Neural crest cell (in vitro differentiated cells): ENCODE measurements at places on chromosomes 2 and 18. TPM values are rescaled to one million over a fixed set of nuclear protein-coding genes. Genes with fewer than 3 reads are reported as not detected.

- peaks cover 42% of the 10 kb centered on the region for H3K27me3 ChIP-seq
- DNase-seq: no peak
- no peak overlapping the region for H3K27ac ChIP-seq
- peaks cover 6% of the 10 kb centered on the region for H3K4me1 ChIP-seq
These were observed 590 bp downstream of the IFIH1 start for GRCh38 chr2:162317861-162318327.

- H3K4me3 ChIP-seq: no peak overlapping the region
- no peaks in the 10 kb centered on the region for H3K36me3 ChIP-seq
- peaks cover 4% of the 10 kb centered on the region for H3K4me1 ChIP-seq
- no peak for DNase-seq
- no peak overlapping the region for H3K27ac ChIP-seq
These were observed 16.8 kb upstream of the KCNJ3 start for GRCh38 chr2:154681741-154682140.

GRCh38 chr2:99442837-99443236 lies 47.0 kb downstream of the REV1 start:
- H3K4me1 ChIP-seq: no peaks in the 10 kb centered on the region
- no peak for DNase-seq
- H3K27me3 ChIP-seq: no peaks in the 10 kb centered on the region
- no peak overlapping the region for H3K4me3 ChIP-seq
- H3K27ac ChIP-seq: no peak overlapping the region

DNA sequence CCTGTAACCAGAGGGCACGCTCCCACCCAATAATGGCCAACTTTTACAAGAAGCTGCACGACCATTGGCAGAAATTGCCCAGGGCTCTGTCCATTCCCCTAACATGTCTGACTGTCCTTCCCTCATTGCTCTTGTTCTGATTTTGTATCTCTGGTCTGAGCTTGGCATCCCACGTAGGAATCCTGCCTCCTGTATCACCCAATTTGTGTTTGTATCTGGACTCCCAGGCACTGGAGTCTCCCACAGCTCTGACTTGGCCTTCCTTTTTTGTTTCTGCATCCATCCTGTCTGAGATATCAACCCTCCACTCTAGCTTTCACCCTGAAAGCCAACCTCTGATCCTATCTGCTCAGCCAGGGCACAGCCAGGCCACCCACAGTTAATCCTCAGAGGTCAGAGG lies 259.8 kb downstream of the FBXO15 start:
- H3K27ac ChIP-seq: no peak overlapping the region
- no peaks in the 10 kb centered on the region for H3K36me3 ChIP-seq
- peaks cover 2% of the 10 kb centered on the region for H3K27me3 ChIP-seq
- H3K4me1 ChIP-seq: peaks cover 7% of the 10 kb centered on the region

GRCh38 chr18:44541159-44541558 lies 139.5 kb upstream of the SETBP1 start:
- no peak overlapping the region for H3K4me3 ChIP-seq
- no peaks in the 10 kb centered on the region for H3K27me3 ChIP-seq
- no peaks in the 10 kb centered on the region for H3K36me3 ChIP-seq
- no peaks in the 10 kb centered on the region for H3K4me1 ChIP-seq

- DNase-seq: no peak
- H3K4me3 ChIP-seq: no peak overlapping the region
- no peak overlapping the region for H3K27ac ChIP-seq
- peaks cover 6% of the 10 kb centered on the region for H3K36me3 ChIP-seq
- peaks cover 14% of the 10 kb centered on the region for H3K4me1 ChIP-seq
These were observed 37.9 kb upstream of the ITGA4 start for GRCh38 chr2:181419129-181419855.

TRAF3IP1 gene
- 19.3 and 20.7 TPM in 2 replicates for total RNA-seq

DNA sequence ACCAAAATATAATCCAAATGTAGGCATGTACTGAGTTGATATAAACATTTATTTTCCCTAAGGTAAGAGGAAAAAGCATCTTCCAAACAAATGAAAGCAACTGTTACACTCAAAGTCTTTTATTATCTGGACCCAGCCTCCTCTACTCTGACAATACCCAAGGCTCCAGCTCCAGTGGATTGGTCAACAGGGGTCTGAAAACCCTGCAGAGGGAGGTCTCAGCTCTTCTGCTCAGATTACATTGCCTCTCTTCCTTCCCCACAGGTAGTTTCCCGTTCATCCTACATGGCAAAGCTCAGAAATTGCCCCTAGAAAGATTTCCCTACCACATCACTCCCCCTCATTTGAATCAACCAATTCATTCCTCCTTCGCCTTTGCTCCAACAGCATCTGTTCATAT lies 457.0 kb downstream of the METTL4 start:
- DNase-seq: no peak
- H3K27ac ChIP-seq: no peak overlapping the region
- H3K27me3 ChIP-seq: peaks cover 3% of the 10 kb centered on the region
- no peaks in the 10 kb centered on the region for H3K36me3 ChIP-seq
- H3K4me3 ChIP-seq: no peak overlapping the region

- H3K27ac ChIP-seq: no peak overlapping the region
- no peak overlapping the region for H3K4me3 ChIP-seq
- no peaks in the 10 kb centered on the region for H3K36me3 ChIP-seq
- H3K4me1 ChIP-seq: peaks cover 8% of the 10 kb centered on the region
- DNase-seq: no peak
These were observed 182.9 kb upstream of the SIX3 start for GRCh38 chr2:44758591-44758990.
